ENCODE measurements at places on chromosomes 2 and 18.

- DNase-seq = no peak
These were observed 412.1 kb upstream of the CDH2 start for GRCh38 chr18:28588884-28589549.

DNA sequence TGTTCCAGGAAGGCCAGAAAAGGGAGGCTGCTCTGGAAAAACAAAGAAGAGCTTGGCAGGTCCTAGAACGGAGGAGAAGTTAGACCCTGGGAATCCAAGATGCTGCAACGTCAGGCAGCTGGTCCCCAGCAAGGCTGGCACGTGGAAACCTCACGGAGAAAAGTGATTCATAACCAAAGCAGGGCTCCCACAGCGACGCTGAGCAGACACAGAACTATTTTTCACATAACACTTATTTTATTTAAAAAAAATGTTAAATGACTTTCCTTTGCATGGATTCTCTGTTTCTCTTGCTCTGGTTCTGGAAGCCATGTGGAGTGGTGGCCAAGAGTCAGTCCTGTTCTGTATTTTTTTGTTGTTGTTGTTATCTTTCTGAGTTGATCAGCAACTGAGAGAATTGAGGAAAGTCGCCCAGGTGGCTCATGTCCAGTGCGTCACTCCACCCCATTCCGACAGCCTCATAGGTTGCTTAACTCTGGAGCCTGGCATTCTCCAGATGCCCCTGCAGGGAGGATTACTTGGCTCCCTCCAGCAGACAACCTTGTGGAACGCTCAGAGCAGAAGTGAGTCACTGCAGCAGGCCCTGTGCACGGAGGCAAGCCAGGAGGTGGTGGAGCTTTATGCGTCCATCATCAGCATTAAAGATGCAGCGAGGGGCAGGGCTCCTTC lies 229.9 kb upstream of the HDAC4 start:
- DNase-seq = no peak

GRCh38 chr2:79084495-79085135 lies 3.2 kb downstream of the REG1B start:
- no peak for DNase-seq

GRCh38 chr2:226798422-226799210 lies 1.0 kb downstream of the IRS1 start:
- peak; percentile 36 for DNase-seq

- no peak for DNase-seq
These were observed 71.2 kb upstream of the CREB1 start for GRCh38 chr2:207458582-207458981.

GRCh38 chr2:141923657-141924056 lies 207.2 kb downstream of the LRP1B start:
- DNase-seq = no peak

- no peak for DNase-seq
These were observed 86.9 kb downstream of the SLC25A12 start for GRCh38 chr2:171807119-171807518.
